K562 (cell line): ENCODE measurements at places on chromosomes 13 and 19. TPM values are rescaled to one million over a fixed set of nuclear protein-coding genes. Genes with fewer than 3 reads are reported as not detected.

- no peak overlapping the region for H3K27ac ChIP-seq
- no peak for DNase-seq
- H3K4me3 ChIP-seq: no peak overlapping the region
- no peaks in the 10 kb centered on the region for H3K4me1 ChIP-seq
- peaks cover 42% of the 10 kb centered on the region; the same call in 2 of the 3 replicates for H3K36me3 ChIP-seq
Measured at GRCh38 chr19:37227996-37228395, 10.0 kb downstream of the ZNF383 start.

Gene APOC4
- total RNA-seq: not detected in 2 replicates

GRCh38 chr13:39597838-39598237 is 5.2 kb downstream of the LHFPL6 start:
- peaks cover 3% of the 10 kb centered on the region; the same call in 2 of the 3 replicates for H3K27me3 ChIP-seq
- no peak overlapping the region for H3K4me3 ChIP-seq
- H3K4me1 ChIP-seq: peaks cover 6% of the 10 kb centered on the region; the same call in 1 of the 2 replicates
- H3K27ac ChIP-seq: no peak overlapping the region
- DNase-seq: no peak

Gene GPR4
- 0.07 and 0.09 TPM in 2 replicates for total RNA-seq

- H3K4me3 ChIP-seq: no peak overlapping the region
- 0 out of 2 replicates have a peak, but pooled peaks cover 6% of the 10 kb centered on the region for H3K27me3 ChIP-seq
- H3K27ac ChIP-seq: no peak overlapping the region
- no peak for DNase-seq
- H3K36me3 ChIP-seq: no peaks in the 10 kb centered on the region
- H3K4me1 ChIP-seq: no peaks in the 10 kb centered on the region
Measured at GRCh38 chr13:111573801-111574200, 253.4 kb downstream of the TEX29 start.

- peak overlapping the region; percentile 98 for H3K4me3 ChIP-seq
- peak overlapping the region; percentile 93 for H3K27ac ChIP-seq
- H3K27me3 ChIP-seq: no peaks in the 10 kb centered on the region
- peaks cover 25% of the 10 kb centered on the region for H3K4me1 ChIP-seq
Measured at GRCh38 chr19:3573162-3573857, 566 bp downstream of the HMG20B start.

DNA sequence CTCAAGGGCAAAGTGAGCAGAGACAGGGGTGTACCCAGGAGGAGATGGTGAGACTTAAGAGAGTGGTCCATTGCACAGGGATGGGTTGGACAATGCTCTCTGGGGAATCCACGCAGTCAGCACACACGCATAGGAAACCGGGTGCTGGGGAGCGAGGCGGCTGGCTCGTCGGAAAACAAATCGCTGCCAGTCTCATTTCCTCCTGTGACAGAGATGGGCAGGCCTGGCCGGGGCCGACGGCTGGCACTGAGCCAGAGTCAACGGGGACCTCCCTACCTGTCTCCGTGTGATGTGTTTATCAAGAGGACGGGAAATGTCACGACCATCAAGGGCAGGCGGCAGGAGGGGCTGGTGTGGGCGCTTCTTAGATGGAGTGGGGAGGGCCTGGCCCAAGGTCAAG is 27.3 kb downstream of the PTPRS start:
- H3K36me3 ChIP-seq: no peaks in the 10 kb centered on the region
- H3K27ac ChIP-seq: no peak overlapping the region
- DNase-seq: no peak
- no peak overlapping the region for H3K4me3 ChIP-seq
- no peaks in the 10 kb centered on the region for H3K27me3 ChIP-seq

DNA sequence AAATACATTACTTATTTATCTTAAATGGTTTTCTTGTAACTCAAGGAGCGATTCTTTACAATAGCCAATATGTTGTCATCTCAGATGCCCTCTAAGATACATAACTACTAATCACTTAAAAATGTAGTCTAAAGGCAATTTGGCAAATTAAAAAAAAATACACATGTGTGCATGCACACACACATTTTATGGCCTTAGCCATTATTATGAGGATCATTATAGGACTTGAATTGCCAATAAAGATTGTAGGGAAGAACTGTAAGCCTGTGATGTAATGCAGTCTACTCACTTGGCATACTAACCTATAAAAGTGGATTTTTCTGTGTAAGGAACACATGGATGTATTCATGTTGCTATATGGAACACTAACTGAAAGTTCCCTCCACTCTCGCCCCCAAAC is 274.3 kb downstream of the SHISA2 start:
- no peak overlapping the region for H3K4me3 ChIP-seq
- H3K27me3 ChIP-seq: no peaks in the 10 kb centered on the region
- no peak overlapping the region for H3K27ac ChIP-seq
- H3K4me1 ChIP-seq: no peaks in the 10 kb centered on the region

Gene MTUS2
- 0.13 TPM in 1 of 2 replicates, not detected in the other for total RNA-seq

GRCh38 chr19:29283366-29283765 is 70.4 kb upstream of the UQCRFS1 start:
- no peak overlapping the region for H3K27ac ChIP-seq
- H3K36me3 ChIP-seq: no peaks in the 10 kb centered on the region
- no peak for DNase-seq
- H3K4me3 ChIP-seq: no peak overlapping the region
- peaks cover 3% of the 10 kb centered on the region; the same call in 1 of the 2 replicates for H3K27me3 ChIP-seq

Gene ACER1
- total RNA-seq: not detected in 2 replicates

Gene ELANE
- not detected in 2 replicates for total RNA-seq

GRCh38 chr19:27905074-27905473 is 1307.9 kb downstream of the UQCRFS1 start:
- H3K27ac ChIP-seq: no peak overlapping the region
- no peak overlapping the region for H3K4me3 ChIP-seq
- DNase-seq: no peak

DNA sequence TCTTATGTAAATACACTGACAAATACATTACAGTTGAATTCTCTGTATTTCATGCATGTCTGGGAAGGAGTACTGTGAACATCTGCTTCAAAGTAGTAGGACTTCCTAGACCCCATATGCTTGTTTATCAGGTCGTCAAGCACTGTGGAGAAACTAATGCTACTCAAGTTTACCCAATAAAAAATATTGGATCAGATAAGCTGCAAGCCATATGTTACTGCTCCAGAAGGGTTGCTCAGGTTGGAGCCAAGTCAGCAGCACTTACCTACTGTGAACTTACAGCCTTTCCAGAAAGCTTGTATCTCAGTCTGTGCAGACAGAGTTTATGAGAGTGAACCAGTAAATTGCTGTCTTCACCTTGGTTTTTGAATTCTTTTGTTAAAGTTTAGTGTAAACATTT is 36.2 kb downstream of the SLAIN1 start:
- H3K27me3 ChIP-seq: no peaks in the 10 kb centered on the region
- no peak overlapping the region for H3K4me3 ChIP-seq
- H3K36me3 ChIP-seq: no peaks in the 10 kb centered on the region

Gene GRK1
- not detected in 2 replicates for total RNA-seq

- H3K36me3 ChIP-seq: peaks cover 57% of the 10 kb centered on the region
- no peak for DNase-seq
- no peaks in the 10 kb centered on the region for H3K27me3 ChIP-seq
- H3K4me1 ChIP-seq: no peaks in the 10 kb centered on the region
- H3K4me3 ChIP-seq: no peak overlapping the region
Measured at GRCh38 chr13:32334671-32335070, 19.4 kb downstream of the BRCA2 start.

GRCh38 chr19:40366697-40367561 is 18.4 kb downstream of the PLD3 start:
- peaks cover 58% of the 10 kb centered on the region for H3K4me1 ChIP-seq
- H3K27me3 ChIP-seq: no peaks in the 10 kb centered on the region
- H3K4me3 ChIP-seq: no peak overlapping the region
- peaks cover 39% of the 10 kb centered on the region; the same call in 2 of the 3 replicates for H3K36me3 ChIP-seq
- H3K27ac ChIP-seq: peak overlapping the region; percentile 5; the same call in 1 of the 3 replicates

DNA sequence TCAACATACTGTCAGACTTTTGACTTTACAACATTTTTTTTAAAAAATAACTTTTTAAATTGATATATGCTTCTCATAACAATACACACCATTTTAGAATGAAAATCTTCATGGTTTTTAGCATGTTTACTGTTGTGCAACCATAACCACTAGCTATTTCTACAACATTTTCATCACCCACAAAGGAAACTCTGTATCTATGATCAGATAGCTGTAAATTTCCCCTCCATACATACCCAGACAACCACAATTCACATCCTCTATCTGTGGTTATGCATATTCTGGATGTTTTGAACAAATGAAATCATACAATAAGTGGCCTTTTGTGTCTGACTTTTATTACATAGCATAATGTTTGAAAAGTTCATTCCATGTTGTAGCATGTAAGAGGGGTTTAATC is 1666.0 kb downstream of the EFNB2 start:
- DNase-seq: no peak
- H3K27me3 ChIP-seq: no peaks in the 10 kb centered on the region
- H3K27ac ChIP-seq: no peak overlapping the region
- H3K4me3 ChIP-seq: no peak overlapping the region
- no peaks in the 10 kb centered on the region for H3K4me1 ChIP-seq

DNA sequence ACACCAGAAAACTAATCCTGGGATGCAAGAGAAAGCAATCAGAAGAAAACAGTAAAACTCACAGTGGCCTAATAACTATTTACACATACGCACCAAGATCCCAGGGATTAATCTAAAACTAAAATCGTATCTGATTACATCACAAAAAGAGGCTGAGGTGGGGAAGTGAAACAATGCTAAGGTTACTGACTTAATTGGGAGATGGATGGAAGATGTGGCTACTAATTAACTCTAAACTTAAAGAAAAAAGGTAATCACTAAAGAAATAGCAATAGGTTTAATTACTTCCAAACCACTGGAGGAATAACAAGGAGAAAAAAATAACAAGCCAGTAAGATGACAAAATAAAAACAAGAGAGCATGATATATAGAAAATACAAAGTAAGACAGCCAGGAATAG is 50.4 kb downstream of the NUFIP1 start:
- H3K4me3 ChIP-seq: no peak overlapping the region
- no peaks in the 10 kb centered on the region for H3K4me1 ChIP-seq
- DNase-seq: no peak
- no peak overlapping the region for H3K27ac ChIP-seq
- H3K27me3 ChIP-seq: no peaks in the 10 kb centered on the region

Gene RDH8
- total RNA-seq: not detected in 2 replicates

Gene SLC10A2
- total RNA-seq: not detected in 2 replicates

GRCh38 chr13:74021505-74021904 is 112.7 kb downstream of the KLF12 start:
- no peaks in the 10 kb centered on the region for H3K4me1 ChIP-seq
- H3K27ac ChIP-seq: no peak overlapping the region
- H3K36me3 ChIP-seq: no peaks in the 10 kb centered on the region
- DNase-seq: no peak
- no peaks in the 10 kb centered on the region for H3K27me3 ChIP-seq

- H3K27me3 ChIP-seq: no peaks in the 10 kb centered on the region
- no peaks in the 10 kb centered on the region for H3K36me3 ChIP-seq
- peaks cover 41% of the 10 kb centered on the region for H3K4me1 ChIP-seq
- peak overlapping the region; percentile 68 for H3K27ac ChIP-seq
- H3K4me3 ChIP-seq: peak overlapping the region; percentile 37
- peak; percentile 79 for DNase-seq
Measured at GRCh38 chr19:12779162-12779993, 4.0 kb upstream of the HOOK2 start.

DNA sequence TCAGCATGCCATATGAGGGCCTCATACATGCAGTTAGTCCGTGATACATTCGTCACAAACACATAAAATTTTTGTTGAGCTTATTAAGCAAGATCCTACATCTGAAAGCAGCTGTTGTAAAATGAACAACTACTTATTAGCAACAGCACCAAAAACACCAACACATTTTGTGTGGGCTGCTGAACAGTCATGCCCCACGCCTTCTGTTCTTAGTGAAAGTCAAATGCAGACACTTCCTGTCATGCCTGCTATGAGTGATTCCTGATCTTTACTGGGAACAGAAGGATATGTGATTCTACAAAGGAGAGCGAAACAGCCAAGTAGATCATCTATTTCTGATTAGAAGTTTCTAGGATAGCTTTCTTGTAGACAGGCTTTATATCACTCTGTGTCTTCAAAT is 4.2 kb upstream of the B3GLCT start:
- H3K27me3 ChIP-seq: peaks cover 4% of the 10 kb centered on the region; the same call in 1 of the 2 replicates
- no peaks in the 10 kb centered on the region for H3K36me3 ChIP-seq
- DNase-seq: no peak
- no peak overlapping the region for H3K4me3 ChIP-seq
- H3K4me1 ChIP-seq: no peaks in the 10 kb centered on the region
- no peak overlapping the region for H3K27ac ChIP-seq

DNA sequence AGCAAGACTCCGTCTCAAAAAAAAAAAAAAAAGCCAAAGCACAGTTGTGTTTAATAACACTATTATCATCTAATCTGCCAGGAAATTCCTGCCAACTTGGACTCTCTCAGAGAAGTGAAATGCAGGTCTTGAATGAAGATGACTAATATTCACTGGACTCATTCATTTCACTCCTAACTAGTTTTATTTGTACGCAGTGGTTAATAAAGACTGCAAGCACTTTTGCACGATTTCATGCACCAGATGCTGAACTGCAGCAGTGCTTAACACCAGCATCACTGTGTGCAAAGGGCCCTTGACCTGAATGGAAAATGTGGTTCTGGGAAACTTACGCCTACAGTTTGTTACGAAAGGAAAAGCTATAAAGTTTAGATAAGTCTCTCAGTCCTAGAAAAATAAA is 63.3 kb downstream of the DHRS12 start:
- H3K4me1 ChIP-seq: no peaks in the 10 kb centered on the region
- no peak overlapping the region for H3K27ac ChIP-seq
- peaks cover 5% of the 10 kb centered on the region; the same call in 1 of the 3 replicates for H3K36me3 ChIP-seq
- H3K27me3 ChIP-seq: no peaks in the 10 kb centered on the region
- H3K4me3 ChIP-seq: no peak overlapping the region

Gene ZNF345
- 1.4 and 1.6 TPM in 2 replicates for total RNA-seq

Gene FGF9
- total RNA-seq: not detected in 2 replicates

DNA sequence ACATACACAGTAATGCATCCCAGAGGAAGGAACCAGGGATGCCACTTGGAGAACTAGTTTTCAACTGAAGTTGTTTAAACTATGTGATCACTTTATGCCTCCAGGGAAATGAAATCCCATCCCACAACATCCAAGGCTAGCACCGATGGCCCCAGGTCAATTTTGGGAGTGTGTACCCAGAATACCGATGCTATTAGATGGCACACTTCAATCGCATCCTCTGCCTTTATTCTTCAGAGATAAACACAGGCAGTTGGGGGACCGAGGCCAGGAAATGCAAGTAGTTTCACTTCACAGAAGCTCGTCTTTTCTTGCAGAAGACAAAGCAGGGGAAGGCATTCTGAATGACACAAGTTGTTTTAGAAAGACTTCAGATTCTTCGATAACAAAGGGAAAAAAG is 13.8 kb downstream of the STK24 start:
- no peak overlapping the region for H3K27ac ChIP-seq
- no peaks in the 10 kb centered on the region for H3K27me3 ChIP-seq
- H3K4me3 ChIP-seq: no peak overlapping the region
- no peak for DNase-seq
- peaks cover 12% of the 10 kb centered on the region for H3K4me1 ChIP-seq

Gene ZNF763
- 0.22 TPM in 1 of 2 replicates, not detected in the other for total RNA-seq

- peak within 1 kb of the TSS; percentile 81 for H3K27ac ChIP-seq
- H3K4me1 ChIP-seq: peaks cover 14% of the 10 kb centered on the region; the same call in 2 of the 3 replicates
- peak within 1 kb of the TSS; percentile 95 for H3K4me3 ChIP-seq
- no peaks in the 10 kb centered on the region for H3K27me3 ChIP-seq
Measured at GRCh38 chr13:28658796-28659620, at the start of gene POMP. POMP (plus strand) TSS chr13:28659130; CDS start chr13:28659185, 55 bp downstream.
